HT-29 (cell line): ENCODE measurements at places on chromosomes 12 and 14. TPM values are rescaled to one million over a fixed set of nuclear protein-coding genes. Genes with fewer than 3 reads are reported as not detected.

DNA sequence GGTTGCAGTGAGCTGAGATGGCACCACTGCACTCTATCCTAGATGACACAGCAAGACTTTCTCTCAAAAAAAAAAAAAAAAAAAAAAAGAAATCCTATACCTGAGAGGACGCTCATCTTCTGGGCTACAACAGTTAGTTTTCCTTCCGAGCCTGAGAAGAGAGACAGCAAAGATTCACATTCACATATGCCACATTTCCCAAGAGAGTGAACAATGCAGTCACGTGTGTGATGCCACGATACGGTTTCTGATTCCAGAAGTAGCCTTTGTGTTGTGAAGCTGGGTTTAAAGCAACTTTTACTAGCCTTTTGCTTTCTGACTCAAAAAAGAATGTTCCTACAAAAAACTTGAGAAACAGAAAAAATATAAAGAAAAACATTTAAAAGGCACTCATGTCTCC is 19.5 kb downstream of the GCN1 start:
- DNase-seq, result no peak

GRCh38 chr14:101150039-101150610 is 246.6 kb upstream of the RTL1 start:
- DNase-seq, result no peak

GRCh38 chr14:52950410-52950897 is 396 bp downstream of the FERMT2 start:
- DNase-seq, result no peak

DNA sequence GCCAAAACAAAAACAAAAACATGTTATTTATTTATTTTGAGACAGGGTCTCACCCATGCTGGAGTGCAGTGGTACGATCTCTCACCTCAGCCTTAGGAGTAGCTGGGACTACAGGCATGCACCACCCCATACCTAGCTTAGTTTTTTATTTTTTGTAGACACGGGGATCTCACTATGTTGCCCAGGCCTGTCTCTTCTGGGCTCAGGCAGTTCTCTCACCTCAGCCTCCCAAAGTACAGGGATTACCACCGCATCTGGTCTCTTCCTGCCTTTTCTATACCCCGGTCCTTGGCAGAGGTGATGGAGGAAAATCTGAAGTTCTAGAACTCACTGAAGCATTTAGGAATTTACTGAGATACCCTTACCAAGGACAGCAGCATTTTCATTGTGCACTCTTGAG is 6.8 kb upstream of the IRF2BPL start:
- DNase-seq, result no peak

Gene LMNTD1
- not detected in 2 replicates for total RNA-seq

Gene KERA
- total RNA-seq, result not detected in 2 replicates

Gene GRIN2B
- total RNA-seq, result 0.08 and 0.29 TPM in 2 replicates

Gene VRTN
- total RNA-seq, result 3.2 and 4.1 TPM in 2 replicates

Gene PTPRR
- total RNA-seq, result 0.44 and 0.66 TPM in 2 replicates

Gene TMEM121
- total RNA-seq, result 0.31 and 0.65 TPM in 2 replicates
